ENCODE measurements at places on chromosomes 11 and 22.

GRCh38 chr11:119865661-119866156 is 136.7 kb upstream of the NECTIN1 start:
- H3K27ac ChIP-seq: no peak overlapping the region
- no peaks in the 10 kb centered on the region for H3K4me1 ChIP-seq
- no peak for DNase-seq

GRCh38 chr11:80261776-80262175 is 820.9 kb upstream of the TENM4 start:
- no peaks in the 10 kb centered on the region for H3K4me1 ChIP-seq
- H3K4me3 ChIP-seq: no peak overlapping the region
- H3K36me3 ChIP-seq: no peaks in the 10 kb centered on the region
- no peak for DNase-seq
- H3K27me3 ChIP-seq: no peaks in the 10 kb centered on the region

DNA sequence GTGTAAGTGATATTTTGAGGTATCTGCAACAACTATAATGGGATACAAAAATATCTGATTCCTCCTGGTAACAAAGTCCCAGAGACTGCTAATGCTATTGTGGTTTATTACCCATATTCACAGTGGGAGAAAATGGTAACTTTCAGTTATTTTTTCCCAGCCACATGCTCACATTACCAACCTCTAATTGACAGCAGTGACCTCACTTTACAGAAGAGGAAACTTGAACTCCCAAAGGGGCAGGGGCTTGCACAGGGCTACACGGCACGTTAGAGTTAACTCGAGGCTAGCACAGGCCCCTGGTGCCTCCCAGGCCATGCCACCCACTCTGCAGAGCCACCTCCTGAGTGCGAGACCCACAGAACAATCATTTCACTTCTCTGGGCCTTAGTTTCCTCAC is 132.4 kb downstream of the TENM4 start:
- no peaks in the 10 kb centered on the region for H3K4me1 ChIP-seq
- H3K36me3 ChIP-seq: no peaks in the 10 kb centered on the region
- peaks cover 1% of the 10 kb centered on the region for H3K27me3 ChIP-seq
- no peak for DNase-seq
- no peak overlapping the region for H3K4me3 ChIP-seq

- no peak overlapping the region for H3K4me3 ChIP-seq
- H3K27me3 ChIP-seq: no peaks in the 10 kb centered on the region
- no peak for DNase-seq
These were observed 20.0 kb downstream of the CTSC start for GRCh38 chr11:88317536-88317935.

DNA sequence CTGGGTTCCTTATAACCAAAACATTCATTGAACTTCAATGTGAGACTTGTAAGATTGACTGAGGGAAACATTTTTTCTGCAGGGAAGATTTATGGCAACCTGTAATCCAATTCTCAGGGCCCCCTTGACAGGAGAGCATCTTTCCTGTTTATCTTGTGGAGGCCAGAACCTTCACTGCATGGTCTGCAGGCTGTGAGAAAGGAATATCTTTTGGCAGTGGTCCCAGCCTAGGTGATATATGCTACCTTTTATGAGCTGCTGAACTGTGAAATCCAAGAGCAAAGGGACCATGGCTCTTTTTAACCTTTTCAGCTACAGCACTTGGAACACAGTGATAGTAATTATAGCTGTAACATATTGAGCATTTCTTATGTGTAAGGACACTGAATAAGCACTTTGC is 590.2 kb upstream of the B3GAT1 start:
- no peak overlapping the region for H3K27ac ChIP-seq
- H3K27me3 ChIP-seq: peaks cover 5% of the 10 kb centered on the region
- H3K4me1 ChIP-seq: no peaks in the 10 kb centered on the region
- no peak for DNase-seq
- no peaks in the 10 kb centered on the region for H3K36me3 ChIP-seq
- no peak overlapping the region for H3K4me3 ChIP-seq

GRCh38 chr22:31080848-31081649 is at the start of gene SMTN:
SMTN (plus strand) TSS chr22:31081318; CDS start chr22:31083259, 1,941 bp downstream.
- H3K4me1 ChIP-seq: peaks cover 30% of the 10 kb centered on the region
- H3K27me3 ChIP-seq: no peaks in the 10 kb centered on the region
- peak within 1 kb of the TSS; percentile 85 for H3K4me3 ChIP-seq
- peak; percentile 92 for DNase-seq

DNA sequence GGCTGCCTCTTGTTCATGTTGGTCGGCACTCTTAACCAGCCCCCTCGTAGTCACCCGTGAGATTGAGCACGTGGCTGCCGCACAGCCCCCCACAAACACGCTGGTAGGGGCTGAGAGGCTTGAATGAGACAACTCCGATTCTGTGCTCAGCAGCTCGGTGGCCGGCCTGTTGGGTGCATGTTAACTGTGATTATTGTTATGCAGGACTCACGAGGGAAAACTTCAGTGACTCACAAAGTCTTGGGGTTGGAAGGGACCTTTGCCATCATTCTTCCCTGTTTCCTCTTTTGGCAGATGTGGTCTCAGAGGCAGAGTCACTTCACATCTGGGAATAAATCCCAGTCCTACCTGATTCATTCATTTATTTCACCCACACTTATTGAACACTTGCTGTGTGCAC is 75.2 kb downstream of the ADAMTS15 start:
- no peak overlapping the region for H3K27ac ChIP-seq
- H3K36me3 ChIP-seq: no peaks in the 10 kb centered on the region
- H3K4me3 ChIP-seq: no peak overlapping the region
- no peak for DNase-seq
- H3K27me3 ChIP-seq: peaks cover 4% of the 10 kb centered on the region

DNA sequence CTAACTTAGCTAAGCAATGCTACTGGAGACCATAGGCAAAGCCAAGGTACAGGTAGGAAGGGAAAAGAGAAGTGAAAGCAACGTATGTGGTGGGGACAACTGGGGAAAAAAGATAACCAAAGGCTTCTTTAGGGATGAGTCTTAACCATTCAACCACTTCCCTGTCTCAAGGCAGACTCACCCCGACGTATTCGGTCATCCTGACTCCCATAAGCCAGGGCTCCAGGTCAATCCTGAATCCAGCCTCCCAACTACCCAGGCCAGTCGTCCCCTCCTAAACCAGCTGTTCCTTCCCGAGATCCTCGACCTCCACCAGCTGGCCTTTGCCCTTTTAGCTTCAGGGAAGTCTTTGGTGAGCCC is 330 bp downstream of the ACP2 start:
- DNase-seq: no peak
- H3K4me3 ChIP-seq: peak overlapping the region; percentile 98
- peaks cover 13% of the 10 kb centered on the region for H3K36me3 ChIP-seq
- H3K4me1 ChIP-seq: peaks cover 20% of the 10 kb centered on the region

DNA sequence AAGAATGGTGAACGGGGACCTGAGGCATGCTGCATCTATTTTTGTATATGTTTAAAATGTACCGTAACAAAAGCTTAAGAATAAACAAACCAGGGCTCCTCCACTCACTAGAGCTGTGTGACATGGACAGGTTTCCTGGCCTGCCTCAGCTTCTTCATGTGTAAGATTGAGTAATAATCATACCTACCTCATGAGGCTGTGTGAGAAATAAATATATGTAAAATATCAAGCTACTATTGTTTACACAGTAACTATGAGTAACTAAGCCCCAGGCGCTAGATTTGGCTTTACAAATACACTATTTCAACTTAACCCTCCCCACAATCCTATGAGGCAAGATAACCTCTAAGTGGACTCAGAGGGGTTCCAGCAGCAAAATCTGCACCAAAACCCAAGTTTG is 66.4 kb downstream of the SMCO4 start:
- H3K27me3 ChIP-seq: no peaks in the 10 kb centered on the region
- DNase-seq: no peak
- no peaks in the 10 kb centered on the region for H3K4me1 ChIP-seq
- peaks cover 11% of the 10 kb centered on the region for H3K36me3 ChIP-seq
- H3K27ac ChIP-seq: no peak overlapping the region

GRCh38 chr22:19430890-19431541 is 517 bp downstream of the HIRA start:
- peaks cover 18% of the 10 kb centered on the region for H3K36me3 ChIP-seq
- no peaks in the 10 kb centered on the region for H3K27me3 ChIP-seq
- H3K4me3 ChIP-seq: peak overlapping the region; percentile 80
- H3K27ac ChIP-seq: peak overlapping the region; percentile 80

DNA sequence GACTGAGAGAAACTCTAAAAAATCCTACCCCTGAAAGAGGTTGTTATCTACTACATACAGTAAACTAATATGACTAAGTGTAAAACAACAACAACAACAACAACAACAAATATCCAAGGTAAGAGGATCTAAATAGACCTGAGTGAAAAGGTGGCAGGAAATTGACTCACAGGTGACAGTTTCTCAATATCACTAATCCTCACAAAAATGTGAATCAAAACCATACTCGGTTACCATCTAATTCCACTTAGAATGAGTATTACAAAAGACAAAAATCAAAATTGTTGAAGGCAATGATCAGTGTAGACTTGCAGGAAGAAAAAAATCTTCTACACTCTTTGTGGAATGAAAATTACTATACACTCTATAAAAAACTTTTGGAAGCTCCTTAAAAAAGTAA is 17.5 kb downstream of the RGL4 start:
- no peaks in the 10 kb centered on the region for H3K27me3 ChIP-seq
- peaks cover 82% of the 10 kb centered on the region for H3K36me3 ChIP-seq
- peaks cover 59% of the 10 kb centered on the region for H3K4me1 ChIP-seq
- no peak overlapping the region for H3K4me3 ChIP-seq
- peak overlapping the region; percentile 50 for H3K27ac ChIP-seq

DNA sequence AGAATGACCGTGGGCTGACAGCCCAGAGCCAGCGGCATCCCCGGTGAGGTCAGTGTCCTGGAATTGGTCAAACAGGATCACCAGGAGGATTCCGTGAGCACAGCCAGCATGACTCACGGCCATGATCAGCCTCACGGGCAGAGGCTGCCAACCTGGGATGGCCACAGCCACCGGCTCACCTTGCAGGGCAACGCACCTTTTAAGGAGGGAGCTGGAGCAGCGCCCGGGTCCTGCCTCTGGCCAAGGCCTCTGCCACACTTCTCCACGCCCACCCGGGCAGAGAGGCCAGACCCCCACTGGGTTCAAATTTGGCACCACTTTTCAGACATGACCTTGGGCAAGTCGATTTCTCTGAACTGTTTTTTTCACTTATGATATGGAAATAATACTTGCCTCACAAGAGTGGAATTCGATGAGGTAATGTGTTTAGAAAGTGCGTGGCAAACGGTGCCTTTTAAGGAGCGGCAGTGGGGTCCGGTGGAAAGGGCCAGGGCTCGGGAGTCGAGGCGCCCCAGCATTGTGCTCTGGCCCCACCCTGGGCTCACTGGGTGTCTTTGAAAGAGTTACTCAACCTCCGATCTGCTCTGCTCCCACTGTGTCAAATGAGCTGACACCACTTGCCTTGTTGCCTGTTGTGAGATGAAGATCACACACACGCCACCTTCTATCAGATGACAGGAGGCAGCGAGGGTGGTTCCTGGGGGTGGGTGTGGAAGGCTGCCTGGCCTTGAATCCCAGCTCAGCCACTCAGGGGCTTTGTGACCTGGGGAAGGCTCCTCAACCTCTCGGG is 16.0 kb downstream of the TXN2 start:
- H3K4me1 ChIP-seq: peaks cover 20% of the 10 kb centered on the region
- H3K4me3 ChIP-seq: no peak overlapping the region
- DNase-seq: no peak
- H3K27me3 ChIP-seq: no peaks in the 10 kb centered on the region
- no peak overlapping the region for H3K27ac ChIP-seq

- DNase-seq: no peak
- no peaks in the 10 kb centered on the region for H3K36me3 ChIP-seq
- H3K27me3 ChIP-seq: peaks cover 3% of the 10 kb centered on the region
- H3K4me3 ChIP-seq: no peak overlapping the region
- no peak overlapping the region for H3K27ac ChIP-seq
These were observed 4.9 kb downstream of the MMP13 start for GRCh38 chr11:102950622-102951081.

- peak; percentile 46 for DNase-seq
- peak overlapping the region; percentile 74 for H3K4me3 ChIP-seq
- H3K27ac ChIP-seq: peak overlapping the region; percentile 78
- peaks cover 10% of the 10 kb centered on the region for H3K4me1 ChIP-seq
- no peaks in the 10 kb centered on the region for H3K36me3 ChIP-seq
These were observed 96.9 kb downstream of the TRMU start for GRCh38 chr22:46432164-46433068.

DNA sequence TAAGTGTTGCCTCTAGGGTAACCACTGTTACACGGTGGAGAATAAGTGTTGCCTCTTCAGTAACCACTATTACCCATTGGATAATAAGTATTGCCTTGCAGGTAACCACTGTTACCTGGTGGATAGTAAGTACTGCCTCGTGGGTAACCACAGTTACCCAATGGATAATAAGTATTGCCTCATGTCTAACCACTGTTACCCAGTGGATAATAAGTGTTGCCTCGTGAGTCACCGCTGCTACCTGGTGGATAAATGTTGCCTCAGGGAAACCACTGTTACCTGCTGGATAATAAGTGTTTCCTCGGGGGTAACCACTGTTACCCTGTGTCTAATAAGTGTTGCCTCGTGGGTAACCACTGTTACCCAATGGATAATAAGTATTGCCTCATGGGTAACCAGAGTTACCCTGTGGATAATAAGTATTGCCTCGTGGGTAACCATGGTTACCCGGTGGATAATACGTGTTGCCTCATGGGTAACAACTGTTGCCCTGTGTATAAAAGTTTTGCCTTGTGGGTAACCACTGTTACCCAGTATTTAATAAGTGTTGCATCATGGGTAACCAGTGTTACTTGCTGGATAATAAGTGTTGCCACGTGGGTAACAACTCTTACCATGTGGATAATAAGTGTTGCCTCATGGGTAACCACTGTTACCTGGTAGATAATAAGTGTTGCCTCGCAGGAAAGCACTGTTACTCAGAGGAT is 12.3 kb upstream of the NXPE4 start:
- H3K4me3 ChIP-seq: no peak overlapping the region
- no peak overlapping the region for H3K27ac ChIP-seq
- no peaks in the 10 kb centered on the region for H3K27me3 ChIP-seq
- H3K4me1 ChIP-seq: no peaks in the 10 kb centered on the region
- no peaks in the 10 kb centered on the region for H3K36me3 ChIP-seq

DNA sequence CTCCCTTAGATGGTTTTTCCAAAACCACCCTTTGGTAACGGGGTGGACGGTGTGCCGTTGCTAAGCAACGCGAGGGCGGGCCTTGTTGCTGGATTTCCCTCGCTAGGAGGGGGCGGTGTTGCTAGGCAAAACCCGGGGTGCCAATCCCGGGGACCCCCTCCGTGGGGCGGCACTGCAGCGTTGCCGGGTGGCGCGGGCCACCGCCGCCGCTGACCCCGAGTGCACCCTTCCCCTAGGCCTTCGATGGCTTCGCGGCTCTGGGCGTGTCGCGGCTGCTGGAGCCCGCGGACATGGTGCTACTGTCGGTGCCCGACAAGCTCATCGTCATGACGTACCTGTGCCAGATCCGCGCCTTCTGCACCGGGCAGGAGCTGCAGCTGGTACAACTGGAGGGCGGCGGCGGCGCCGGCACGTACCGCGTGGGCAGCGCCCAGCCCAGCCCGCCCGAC is 8.9 kb downstream of the EHBP1L1 start:
- no peaks in the 10 kb centered on the region for H3K27me3 ChIP-seq

DNA sequence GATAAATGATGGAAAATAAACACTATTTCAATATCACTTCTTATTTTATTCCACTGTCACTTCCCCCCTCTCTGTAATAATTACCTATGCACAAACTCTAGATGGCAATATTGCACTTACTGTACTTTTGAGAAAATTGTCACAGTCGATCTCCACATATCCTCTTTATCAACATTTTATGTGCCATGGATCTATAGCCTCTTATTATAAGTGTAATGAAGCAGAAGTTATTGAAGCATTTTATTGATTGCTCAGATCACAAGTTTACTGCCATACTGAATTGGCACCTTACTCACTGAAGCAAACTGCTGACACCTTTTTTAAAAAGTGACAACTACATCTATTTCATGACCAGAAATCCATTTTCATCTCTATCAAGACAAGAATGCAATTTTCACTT is 133.4 kb downstream of the DCDC1 start:
- H3K36me3 ChIP-seq: no peaks in the 10 kb centered on the region
- DNase-seq: no peak
- no peaks in the 10 kb centered on the region for H3K4me1 ChIP-seq
- no peak overlapping the region for H3K4me3 ChIP-seq
- H3K27me3 ChIP-seq: no peaks in the 10 kb centered on the region

Measured in activated CD4-positive, alpha-beta memory T cell treated with anti-CD3 and anti-CD28 coated beads for 36 hours (primary cell).